ENCODE measurements at places on chromosomes 13 and 19. TPM values are rescaled to one million over a fixed set of nuclear protein-coding genes. Genes with fewer than 3 reads are reported as not detected.
A peak's percentile ranks its signal among the peaks of the same experiment; 100 is the strongest.

IGFL3 gene
- not detected for total RNA-seq

ELSPBP1 gene
- not detected for total RNA-seq

LSM14A gene
- total RNA-seq, result 90.0 TPM

PRODH2 gene
- total RNA-seq, result not detected

ZNF836 gene
- total RNA-seq, result 8.2 TPM

DNA sequence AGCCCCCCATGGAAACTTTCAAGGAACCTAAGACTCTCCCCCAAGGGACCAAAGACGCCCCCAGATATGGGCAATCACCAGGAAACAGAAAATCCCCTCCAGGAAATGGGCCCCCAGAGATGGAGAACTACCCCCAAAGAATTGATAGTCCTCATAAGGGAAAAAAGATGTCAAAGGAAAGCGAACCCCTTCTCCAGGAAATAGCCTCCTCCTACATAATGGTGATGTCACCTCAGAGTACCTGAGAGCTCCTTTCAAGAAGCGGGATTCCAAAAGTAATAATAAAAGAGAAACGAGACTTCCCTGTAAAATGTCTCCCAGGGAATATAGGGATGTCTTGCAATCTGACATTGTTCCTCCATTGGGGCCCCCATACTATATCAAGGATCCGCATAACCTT, 1.1 kb downstream of the CDKN2D start:
- H3K4me3 ChIP-seq, result peak overlapping the region; percentile 98
- H3K36me3 ChIP-seq, result peaks cover 29% of the 10 kb centered on the region
- H3K4me1 ChIP-seq, result peaks cover 36% of the 10 kb centered on the region
- H3K27me3 ChIP-seq, result no peaks in the 10 kb centered on the region
- DNase-seq, result no peak

GRCh38 chr19:10835089-10835753, 791 bp downstream of the TMED1 start:
- peaks cover 9% of the 10 kb centered on the region for H3K36me3 ChIP-seq
- no peak for DNase-seq
- peaks cover 15% of the 10 kb centered on the region for H3K4me1 ChIP-seq
- peak overlapping the region; percentile 94 for H3K4me3 ChIP-seq

DNA sequence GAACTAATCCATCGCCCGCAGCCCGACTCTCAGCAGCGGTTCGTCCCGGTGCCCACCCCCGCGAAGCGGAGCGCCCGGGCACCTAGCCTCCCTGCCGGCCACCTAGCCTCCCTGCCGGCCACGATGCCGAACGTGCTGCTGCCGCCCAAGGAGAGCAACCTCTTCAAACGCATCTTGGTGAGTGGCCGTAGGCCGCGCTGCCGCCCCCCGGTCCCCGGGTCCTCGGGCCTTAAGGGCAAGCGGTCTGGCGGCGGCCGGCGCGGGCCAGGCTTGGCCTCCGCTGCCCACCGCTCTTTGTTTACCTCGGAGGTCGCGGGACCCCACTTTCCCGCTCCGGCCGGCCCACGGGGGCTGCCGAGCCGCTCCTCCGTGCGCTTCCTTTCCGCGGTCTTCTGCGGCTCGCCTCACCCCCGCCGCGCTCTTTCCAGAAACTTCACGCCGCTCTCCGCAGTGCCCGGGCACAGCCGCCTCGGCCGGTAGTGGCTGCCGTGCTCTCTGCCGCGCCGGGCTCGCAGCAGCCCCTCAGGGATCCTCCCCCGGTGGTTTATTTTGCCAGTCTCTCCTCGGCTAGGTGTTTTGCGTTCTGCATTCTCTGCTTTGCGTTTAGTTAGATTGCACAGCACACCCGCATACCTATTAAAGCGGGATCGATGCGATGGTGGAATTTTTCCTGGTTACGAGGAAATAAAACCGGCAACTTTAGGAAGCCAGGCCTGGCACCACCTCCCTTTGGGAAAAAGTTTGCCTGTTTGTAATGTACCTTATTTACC, 524 bp downstream of the NAA16 start:
- peak overlapping the region; percentile 93 for H3K4me3 ChIP-seq
- DNase-seq, result peak; percentile 67
- H3K36me3 ChIP-seq, result peaks cover 8% of the 10 kb centered on the region
- no peaks in the 10 kb centered on the region for H3K27me3 ChIP-seq
- H3K27ac ChIP-seq, result peak overlapping the region; percentile 92

DNA sequence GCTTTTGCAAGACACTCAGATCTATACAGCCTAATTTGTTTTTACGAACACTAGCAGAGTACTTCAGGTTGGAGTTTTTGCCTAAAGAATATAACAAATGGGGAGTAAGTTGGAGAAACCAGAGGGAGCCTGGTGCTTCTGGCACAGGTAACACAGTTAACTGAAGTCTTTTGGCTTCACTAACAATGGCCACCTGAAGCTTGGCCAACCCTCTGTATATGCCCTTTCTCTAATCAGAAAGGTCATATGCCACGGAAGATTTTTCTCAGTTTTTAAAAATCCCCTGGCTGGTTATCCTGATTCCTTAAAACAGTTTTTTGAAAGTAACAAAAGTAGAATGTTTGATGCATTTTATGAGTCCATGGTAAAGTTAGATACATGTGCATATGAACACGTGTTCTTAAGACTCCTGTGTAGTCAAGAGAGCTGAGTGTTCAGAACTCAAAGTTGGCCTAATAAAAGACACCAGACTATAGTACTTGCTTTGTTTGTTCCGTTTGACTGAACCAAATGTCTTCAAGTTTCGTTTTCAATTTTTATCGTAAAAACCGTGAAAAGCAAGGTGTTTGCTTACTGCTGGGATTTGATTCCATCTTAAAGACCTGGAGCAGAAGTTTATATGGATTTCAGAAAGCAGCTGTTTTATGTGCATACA, 137.5 kb downstream of the KCNRG start:
- peaks cover 2% of the 10 kb centered on the region for H3K27me3 ChIP-seq
- H3K36me3 ChIP-seq, result no peaks in the 10 kb centered on the region
- no peak for DNase-seq
- no peak overlapping the region for H3K27ac ChIP-seq

- no peaks in the 10 kb centered on the region for H3K36me3 ChIP-seq
- no peaks in the 10 kb centered on the region for H3K27me3 ChIP-seq
- no peak overlapping the region for H3K4me3 ChIP-seq
- no peak for DNase-seq
- H3K27ac ChIP-seq, result no peak overlapping the region
Measured at GRCh38 chr19:28694812-28695211, 518.1 kb downstream of the UQCRFS1 start.

GRCh38 chr13:31878955-31879354, 139.6 kb downstream of the RXFP2 start:
- no peak overlapping the region for H3K27ac ChIP-seq
- H3K27me3 ChIP-seq, result no peaks in the 10 kb centered on the region
- H3K4me1 ChIP-seq, result peaks cover 21% of the 10 kb centered on the region
- DNase-seq, result no peak
- no peaks in the 10 kb centered on the region for H3K36me3 ChIP-seq

DNA sequence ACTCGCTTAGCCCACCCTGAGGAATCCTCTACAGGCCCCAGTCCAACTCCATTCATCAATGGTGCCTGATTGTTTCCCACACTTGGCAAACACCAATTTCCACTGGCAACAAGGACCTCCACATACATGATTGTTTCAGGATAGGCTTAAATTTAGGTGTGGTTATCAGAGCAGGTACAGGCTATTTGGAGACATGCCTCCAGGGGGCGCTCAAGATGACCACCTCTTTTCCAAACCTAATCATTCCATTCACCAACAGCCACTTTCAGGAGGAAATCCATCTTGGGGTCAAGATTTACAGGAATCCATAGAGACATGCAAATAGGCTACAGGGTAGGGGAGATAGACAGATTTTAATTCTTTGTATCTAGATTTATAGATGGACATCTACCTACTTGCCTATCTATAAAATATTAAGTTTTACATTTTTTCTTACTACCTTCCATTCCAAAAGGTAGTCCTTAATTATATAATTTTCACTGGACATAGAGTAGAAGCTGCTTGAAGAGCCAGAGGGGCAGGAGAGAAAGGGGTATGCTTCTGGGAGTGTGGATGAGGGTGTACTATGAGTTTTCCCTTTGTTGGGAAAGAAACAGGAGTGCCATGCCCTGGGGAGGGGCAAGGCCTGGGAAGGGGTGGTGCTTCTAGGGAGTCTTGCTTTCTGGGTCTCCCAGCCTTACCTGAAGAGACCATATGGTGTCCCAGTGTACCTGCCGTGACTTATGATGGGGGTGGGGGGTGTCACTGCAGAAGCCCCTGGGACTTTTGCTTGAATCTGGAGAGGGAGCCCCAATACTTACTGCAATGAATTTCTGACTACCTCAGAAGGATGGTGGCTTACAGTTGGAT, 14.1 kb upstream of the PCDH8 start:
- H3K27me3 ChIP-seq, result peaks cover 3% of the 10 kb centered on the region
- peak; percentile 27 for DNase-seq
- no peaks in the 10 kb centered on the region for H3K4me1 ChIP-seq
- no peak overlapping the region for H3K4me3 ChIP-seq
- H3K36me3 ChIP-seq, result no peaks in the 10 kb centered on the region

DNA sequence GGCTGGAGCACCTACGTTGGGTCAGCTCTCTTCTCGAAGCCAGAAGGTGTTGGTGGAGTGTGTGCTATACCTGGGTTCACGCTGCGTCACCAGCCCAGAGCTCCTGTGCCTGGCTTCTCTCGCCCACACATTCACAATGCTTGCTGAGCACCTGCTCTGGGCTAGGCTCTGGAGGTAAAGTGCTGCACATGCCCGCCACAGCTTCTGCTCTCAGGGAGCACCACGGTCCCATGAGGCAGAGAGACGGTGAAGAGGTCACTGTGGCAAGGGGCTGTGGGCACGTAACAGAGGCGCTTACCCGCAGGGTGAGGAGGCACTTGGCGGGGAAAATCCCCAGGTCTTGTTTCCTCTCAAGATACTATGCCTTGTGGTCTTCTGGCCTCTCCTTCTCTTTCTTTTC, 174.2 kb downstream of the TEX29 start:
- H3K36me3 ChIP-seq, result no peaks in the 10 kb centered on the region
- DNase-seq, result no peak
- no peaks in the 10 kb centered on the region for H3K4me1 ChIP-seq
- H3K27ac ChIP-seq, result no peak overlapping the region
- no peaks in the 10 kb centered on the region for H3K27me3 ChIP-seq

GRCh38 chr19:21505459-21506451, at the start of gene ZNF429:
ZNF429 (plus strand) TSS chr19:21505602; CDS start chr19:21505772, 170 bp downstream.
- peak; percentile 94 for DNase-seq
- no peaks in the 10 kb centered on the region for H3K27me3 ChIP-seq
- H3K4me1 ChIP-seq, result peaks cover 33% of the 10 kb centered on the region
- peaks cover 24% of the 10 kb centered on the region for H3K36me3 ChIP-seq
- peak within 1 kb of the TSS; percentile 100 for H3K4me3 ChIP-seq

- no peak overlapping the region for H3K27ac ChIP-seq
- peaks cover 3% of the 10 kb centered on the region for H3K36me3 ChIP-seq
- no peaks in the 10 kb centered on the region for H3K27me3 ChIP-seq
Measured at GRCh38 chr13:50668049-50668448, 175.4 kb downstream of the DLEU7 start.

DNA sequence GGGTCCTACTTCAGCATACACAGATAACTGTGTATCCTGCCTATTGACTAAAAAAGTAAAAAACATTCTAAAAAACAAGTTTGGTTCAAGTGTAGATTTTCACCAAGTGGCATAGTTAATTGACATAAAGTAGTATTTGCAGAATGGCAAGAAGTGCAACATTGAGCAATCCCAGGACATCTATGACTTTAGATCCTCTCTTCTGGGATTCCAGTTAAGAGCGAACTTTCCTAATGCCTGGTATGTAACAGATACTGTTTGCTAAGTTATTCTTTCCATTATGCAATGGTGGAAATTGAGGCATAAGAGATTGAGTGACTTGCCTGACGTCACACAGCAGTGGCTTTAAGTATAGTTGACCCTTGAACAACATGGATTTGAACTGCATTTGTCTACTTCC, 96.1 kb downstream of the ZMYM2 start:
- H3K27ac ChIP-seq, result no peak overlapping the region
- DNase-seq, result no peak
- H3K4me1 ChIP-seq, result peaks cover 6% of the 10 kb centered on the region
- no peaks in the 10 kb centered on the region for H3K27me3 ChIP-seq
- H3K4me3 ChIP-seq, result no peak overlapping the region
- H3K36me3 ChIP-seq, result peaks cover 32% of the 10 kb centered on the region

DNA sequence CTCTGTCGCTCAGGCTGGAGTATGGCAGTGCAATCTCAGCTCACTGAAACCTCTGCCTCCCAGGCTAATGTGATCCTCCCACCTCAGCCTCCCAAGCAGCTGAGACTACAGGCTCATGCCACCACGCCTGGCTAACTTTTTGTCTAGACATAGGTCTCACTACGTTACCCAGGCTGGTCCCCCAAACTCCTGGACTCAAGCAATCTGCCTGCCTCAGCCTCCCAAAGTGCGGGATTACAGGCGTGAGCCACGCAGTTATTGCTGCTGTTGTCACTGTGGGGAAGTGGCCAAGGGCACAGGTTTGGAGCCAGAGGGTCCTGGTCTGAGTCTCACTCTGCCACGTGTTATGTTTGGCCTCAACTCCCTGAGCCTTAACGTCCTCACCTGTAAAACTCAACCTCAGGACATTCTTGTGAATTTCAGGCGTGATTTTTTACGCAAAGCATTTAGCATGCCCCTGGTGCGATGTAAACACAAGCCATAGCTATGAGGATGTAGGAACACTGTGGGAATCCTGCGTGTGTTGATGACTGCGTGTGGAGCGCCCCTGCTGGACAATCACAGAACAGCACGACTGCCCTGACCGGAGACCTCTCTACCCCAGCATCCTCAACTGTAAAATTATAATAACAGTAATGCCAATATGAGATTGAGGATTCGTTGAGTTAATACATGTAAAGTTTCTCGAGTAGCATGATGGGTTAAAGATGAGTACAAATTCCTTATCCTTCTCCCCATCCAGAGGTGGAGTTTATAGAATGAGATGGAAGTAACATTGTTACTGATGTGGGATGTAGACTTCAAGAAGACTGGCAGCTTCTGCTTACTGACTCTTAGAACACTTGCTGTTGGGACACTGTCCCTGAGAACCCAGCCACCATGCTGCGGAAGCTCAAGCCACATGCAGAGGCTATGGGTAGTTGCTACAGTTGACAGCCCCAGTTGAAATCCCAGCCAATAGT, 41.8 kb upstream of the PNMA8B start:
- DNase-seq, result peak; percentile 74
- no peak overlapping the region for H3K27ac ChIP-seq
- no peak overlapping the region for H3K4me3 ChIP-seq
- no peaks in the 10 kb centered on the region for H3K27me3 ChIP-seq
- H3K36me3 ChIP-seq, result no peaks in the 10 kb centered on the region

All from activated CD4-positive, alpha-beta memory T cell treated with anti-CD3 and anti-CD28 coated beads for 36 hours (primary cell).